ENCODE measurements at places on chromosomes 5 and 9.

- no peak for DNase-seq
Observed at GRCh38 chr5:120162321-120162720, 301.8 kb upstream of the PRR16 start.

GRCh38 chr5:31964007-31964360 lies 210.1 kb downstream of the GOLPH3 start:
- no peak for DNase-seq

DNA sequence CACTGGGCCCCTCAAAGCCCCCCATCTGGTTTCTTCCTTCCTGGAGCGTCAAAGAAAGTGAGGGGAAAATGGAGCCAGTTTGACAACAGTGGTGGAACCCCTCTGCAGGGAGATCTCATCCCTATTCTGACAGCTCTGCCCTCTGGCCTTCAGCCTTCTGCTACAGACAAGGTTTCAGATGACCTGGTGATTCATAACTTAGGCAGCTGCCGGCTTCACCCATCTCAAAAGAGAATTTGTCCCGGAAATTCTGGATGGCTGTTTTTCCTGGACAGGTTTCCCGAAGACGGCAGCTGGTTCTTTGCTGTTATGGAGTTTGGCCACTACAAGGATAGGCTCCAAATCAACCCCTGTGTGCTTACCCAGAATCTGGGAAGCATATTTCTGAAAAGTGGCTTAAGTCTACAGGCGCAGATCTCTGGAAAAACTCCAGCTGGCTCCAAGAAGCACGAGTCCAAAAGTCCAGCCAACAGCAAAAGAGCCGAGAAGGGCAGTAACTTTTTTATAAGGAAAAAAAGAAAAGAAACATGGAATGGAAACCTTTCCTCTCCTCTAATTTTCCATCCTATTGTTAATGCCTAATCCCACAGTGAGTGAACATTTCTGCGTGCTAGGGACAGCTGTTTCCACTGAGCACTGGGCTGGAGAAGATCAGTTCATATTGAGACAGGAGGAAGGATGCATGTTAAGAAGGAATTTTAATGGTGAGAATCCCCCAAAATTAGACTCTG lies 54.5 kb downstream of the ZNF366 start:
- DNase-seq, result no peak

GRCh38 chr5:139051392-139051791 lies 146.8 kb downstream of the SIL1 start:
- DNase-seq, result peak; percentile 26

DNA sequence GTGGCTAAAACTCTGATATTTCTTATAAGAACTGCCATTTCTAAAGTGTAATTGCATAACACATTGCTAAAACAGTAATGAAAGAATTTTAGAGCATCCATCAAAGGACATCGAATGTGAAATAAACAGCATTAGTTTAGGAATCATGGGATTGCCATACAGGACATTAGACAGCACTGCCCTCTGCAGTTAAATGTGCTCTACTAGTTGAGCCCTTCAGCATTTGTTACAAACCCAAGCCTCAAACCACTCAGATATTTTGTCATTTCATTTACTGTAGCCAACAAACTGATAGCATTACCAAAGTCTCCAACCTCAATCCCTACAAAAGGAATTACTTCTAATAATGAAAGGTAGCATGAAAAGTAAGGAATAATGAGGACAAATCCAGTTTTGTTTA lies 116.8 kb upstream of the COX7C start:
- DNase-seq, result peak; percentile 32

- no peak for DNase-seq
Observed at GRCh38 chr5:40291338-40291737, 388.4 kb upstream of the PTGER4 start.

DNA sequence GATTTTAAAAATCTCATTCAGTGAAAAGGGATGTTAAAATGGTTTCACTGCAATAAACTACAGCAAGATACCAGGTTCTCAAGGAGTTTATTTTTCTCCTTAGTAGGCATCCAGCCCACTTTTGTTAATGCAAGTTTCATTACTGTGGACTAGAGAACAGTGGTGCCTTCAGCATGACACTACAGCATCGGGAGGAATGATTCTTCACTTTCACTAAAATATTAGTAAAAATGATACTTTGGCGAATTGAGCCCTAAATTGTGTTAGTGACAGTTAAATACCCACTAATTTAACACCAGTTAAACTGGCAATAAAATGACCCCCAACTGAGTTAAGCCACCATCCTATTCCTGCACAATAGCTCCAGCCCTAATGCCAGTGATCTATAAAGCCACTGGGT lies 152.2 kb upstream of the MPDZ start:
- DNase-seq, result no peak

DNA sequence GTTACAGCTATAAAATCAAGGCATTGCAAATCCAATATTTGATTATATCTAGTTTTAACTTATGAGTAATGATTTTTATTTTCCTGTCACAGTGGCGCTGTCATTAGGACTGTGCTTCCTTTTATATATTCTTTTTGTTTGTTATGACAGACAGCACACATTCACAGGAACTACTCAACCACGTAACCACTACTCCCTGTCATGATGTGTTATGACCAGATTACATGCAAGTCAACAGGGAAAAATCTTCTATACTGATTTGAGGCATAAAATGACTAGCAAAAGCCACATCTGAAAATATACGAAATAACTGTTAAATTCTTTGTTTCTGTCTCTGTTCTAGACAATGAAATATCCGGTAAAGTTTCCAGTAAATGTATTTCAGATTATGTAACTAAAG lies 25.4 kb downstream of the SREK1 start:
- DNase-seq, result no peak

GRCh38 chr9:99876190-99876589 lies 30.3 kb upstream of the STX17 start:
- no peak for DNase-seq

DNA sequence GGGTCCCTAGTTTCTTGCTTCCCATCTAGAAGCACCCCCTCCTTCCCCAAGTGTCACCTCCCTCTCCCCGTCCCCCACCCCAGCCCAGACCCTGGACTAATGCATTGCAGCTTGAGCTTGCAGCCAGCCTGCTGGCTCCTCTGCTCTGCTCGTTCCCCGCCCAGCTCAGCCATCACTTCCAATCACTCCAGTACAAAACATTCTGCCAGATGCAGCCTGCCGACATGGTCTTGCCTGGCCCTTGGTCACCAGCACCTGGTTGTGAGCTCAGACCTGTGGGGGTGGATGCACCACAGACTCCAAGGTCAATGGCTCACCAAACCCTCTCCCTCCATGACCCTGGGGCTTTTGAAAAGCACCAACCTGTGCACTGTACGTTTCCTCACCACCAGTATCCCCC lies 172.9 kb upstream of the SMIM23 start:
- no peak for DNase-seq

DNA sequence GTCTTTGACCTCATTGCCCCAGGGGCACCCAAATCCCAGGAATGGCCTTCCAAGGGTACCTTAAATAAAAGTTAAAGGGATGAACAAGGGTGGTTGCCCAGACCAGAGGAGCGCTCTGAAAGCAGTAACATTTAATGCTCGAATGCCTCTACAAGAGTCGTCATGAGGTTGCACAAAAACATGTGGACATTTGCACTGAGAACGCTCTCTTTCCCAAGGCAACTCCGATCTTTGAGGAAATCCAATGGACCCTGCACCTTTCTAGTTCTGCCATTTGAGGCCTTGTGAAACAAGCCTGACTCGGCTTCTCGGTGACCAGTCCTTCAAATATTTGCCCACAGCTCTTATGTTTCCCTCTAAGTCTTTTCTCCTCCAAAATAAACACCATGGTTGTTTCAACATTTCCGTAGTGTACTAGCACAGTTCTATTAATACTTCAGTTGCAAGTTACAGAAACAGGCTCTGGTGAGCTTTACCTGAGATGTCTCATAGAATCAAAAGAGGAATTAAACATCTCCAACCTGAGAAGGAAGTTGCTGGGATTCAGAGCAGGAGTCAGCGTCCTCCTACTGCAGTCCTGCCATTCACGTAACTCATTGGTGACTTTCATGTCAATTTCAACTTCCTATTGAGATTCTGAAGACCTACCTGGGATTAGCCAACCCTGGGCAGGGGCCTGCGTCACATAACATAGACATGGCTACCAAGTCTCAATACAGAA lies 168.8 kb upstream of the RAI14 start:
- no peak for DNase-seq

GRCh38 chr9:8859416-8859815 lies 1059.8 kb upstream of the DMAC1 start:
- peak; percentile 64 for DNase-seq

- no peak for DNase-seq
Observed at GRCh38 chr5:76836585-76836984, 13.2 kb upstream of the S100Z start.

DNA sequence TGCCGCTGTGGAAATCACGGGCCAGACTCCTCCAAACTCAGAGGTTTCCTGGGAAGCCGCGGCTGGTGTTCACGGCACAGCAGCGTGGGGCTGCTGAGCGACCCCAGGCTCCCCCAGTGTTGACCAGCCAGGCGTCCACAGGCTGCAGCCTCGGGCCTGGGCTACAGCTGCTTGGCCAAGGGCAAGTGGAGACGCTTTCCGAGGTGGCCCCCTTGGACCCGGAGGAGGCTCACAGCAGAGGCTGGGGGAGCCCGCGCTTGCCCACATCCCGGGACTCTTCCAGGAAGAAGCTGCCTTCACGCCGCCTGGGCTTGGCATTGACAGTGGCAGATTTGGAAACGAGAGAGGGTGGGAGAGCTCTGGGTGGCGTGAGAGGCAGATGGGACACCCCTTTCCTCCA lies 53.1 kb upstream of the FCN2 start:
- no peak for DNase-seq

DNA sequence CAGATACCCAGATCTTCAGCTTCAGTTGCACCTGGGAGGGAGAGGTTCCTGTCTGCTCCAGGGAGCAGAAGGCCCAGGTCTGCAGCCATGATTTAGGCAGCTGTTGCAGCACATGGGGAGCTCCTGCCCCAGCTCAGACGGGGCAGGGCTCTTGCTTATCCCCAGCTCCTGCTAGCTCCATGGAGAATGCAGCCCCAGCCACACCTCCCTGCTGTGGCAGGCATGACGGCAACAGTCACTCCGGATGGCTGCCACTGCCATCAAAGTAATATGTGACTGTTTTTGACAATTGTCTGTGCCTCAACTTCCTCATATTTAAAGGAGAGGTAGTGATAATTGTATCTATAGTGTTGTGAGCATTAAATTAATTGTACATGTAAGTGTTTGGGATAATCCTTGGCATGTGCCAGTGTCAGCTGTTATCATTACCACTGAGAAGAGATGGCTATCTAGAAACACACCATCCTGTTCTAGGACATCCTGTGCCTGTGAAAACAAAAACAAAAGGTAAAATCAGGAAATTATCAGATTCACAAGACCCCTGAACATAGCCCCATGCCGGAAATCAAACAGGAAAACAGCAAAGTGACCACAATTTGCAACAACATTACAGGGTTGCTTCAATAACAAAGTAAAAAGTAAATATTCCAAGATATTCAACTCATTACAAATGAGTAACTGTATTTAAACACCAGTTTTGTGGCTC lies 1048.8 kb upstream of the ACO1 start:
- DNase-seq, result no peak

DNA sequence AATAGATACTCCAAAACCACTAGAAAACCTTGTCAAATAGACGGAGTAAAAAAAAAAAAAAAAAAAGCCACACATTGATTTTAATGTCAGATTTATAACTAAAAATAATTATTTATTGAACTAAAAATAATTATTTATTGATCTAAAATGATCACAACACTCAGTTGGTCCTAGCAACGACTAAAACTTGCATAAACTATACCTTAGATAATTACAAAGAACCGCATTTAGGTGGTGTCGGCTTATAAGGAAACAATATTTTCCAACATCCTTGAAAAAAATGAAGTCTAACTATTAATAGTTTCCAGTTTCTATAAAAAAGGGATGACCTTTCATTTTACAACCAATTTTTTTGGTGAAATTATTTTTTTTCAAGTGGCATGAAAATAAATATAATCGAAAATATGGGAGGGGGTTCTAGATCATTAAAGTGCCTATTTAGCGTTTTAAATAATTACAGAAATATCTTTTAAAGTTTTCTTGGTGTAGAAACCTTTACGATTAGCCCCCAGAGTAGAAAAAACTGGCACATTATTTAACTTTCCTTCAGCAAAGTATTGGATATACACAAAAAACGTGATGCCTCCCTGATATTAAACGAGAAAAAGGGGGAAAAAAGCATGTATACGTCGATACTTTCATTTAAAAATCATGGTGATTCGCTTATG lies 3.7 kb downstream of the ARRDC3 start:
- no peak for DNase-seq

GRCh38 chr9:119801311-119801710 lies 432.1 kb upstream of the BRINP1 start:
- DNase-seq, result no peak

GRCh38 chr5:122142480-122143164 lies 13.3 kb downstream of the ZNF474 start:
- DNase-seq, result no peak

DNA sequence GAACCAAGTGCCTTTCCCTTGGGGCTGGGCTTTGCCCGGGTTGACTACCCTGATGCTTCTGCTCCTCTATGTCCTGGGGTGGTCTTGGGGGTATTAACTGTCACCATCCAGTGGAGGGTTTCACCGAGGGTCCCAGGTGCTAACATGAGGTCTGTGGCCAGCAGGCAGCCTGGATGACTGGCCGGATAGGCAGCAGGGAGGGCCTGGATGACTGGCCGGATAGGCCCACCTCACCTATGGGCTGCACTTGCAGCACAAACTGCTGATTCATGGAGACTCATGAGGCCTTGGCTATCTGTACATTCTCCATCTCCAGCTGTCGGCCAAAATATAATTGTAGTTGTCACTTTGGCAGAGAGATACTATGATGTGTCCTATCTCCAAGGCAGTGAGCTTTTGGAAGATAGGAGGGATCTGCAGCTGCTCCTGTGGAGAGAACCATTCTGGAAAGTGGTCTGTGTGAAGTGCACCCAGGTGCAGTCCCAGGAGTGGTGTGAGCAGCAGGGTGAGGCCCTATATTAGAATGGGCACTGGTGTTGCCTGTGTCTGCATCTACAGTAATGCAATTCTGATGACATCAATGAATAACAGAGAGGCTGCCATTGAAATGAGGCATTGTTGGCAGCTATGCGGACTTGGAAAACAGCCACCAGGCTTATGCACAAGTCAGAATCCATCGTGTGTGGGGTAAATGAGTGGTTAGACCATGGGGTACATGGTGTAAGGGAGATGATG lies 26.3 kb upstream of the CDKN2AIPNL start:
- DNase-seq, result no peak

GRCh38 chr5:99022250-99022649 lies 93.4 kb upstream of the CHD1 start:
- DNase-seq, result no peak

DNA sequence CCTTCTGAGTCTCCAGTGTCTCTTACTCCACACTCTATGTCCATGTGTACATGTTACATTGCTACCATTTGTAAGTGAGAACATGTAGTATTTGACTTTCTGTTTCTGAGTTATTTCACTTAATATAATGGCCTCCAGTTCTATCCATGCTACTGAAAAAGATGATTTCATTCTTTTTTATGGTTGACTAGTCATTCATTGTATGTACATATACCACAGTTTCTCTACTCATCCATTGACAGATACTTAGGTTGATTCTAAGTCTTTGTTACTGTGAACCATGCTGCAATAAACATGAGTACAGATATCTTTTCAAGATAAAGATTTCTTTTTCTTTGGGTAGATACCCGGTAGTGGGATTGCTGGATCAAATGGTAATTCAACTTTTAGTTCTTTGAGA lies 107.1 kb upstream of the CHD1 start:
- DNase-seq, result no peak

All from NCI-H524 (cell line).